ENCODE measurements at places on chromosomes 2 and 18. TPM values are rescaled to one million over a fixed set of nuclear protein-coding genes. Genes with fewer than 3 reads are reported as not detected.

The CXCR1 gene
- not detected for total RNA-seq

The MYO5B gene
- total RNA-seq = not detected

The COBLL1 gene
- total RNA-seq = 40.7 TPM

The BCL2L11 gene
- total RNA-seq = 21.2 TPM

The CXXC1 gene
- total RNA-seq = 79.1 TPM

The RIT2 gene
- not detected for total RNA-seq

Measured in OCI-LY7 (cell line).